ENCODE measurements at places on chromosomes 5 and 9.

- DNase-seq = no peak
Measured at GRCh38 chr9:68914751-68915150, 99.2 kb downstream of the PRKACG start.

DNA sequence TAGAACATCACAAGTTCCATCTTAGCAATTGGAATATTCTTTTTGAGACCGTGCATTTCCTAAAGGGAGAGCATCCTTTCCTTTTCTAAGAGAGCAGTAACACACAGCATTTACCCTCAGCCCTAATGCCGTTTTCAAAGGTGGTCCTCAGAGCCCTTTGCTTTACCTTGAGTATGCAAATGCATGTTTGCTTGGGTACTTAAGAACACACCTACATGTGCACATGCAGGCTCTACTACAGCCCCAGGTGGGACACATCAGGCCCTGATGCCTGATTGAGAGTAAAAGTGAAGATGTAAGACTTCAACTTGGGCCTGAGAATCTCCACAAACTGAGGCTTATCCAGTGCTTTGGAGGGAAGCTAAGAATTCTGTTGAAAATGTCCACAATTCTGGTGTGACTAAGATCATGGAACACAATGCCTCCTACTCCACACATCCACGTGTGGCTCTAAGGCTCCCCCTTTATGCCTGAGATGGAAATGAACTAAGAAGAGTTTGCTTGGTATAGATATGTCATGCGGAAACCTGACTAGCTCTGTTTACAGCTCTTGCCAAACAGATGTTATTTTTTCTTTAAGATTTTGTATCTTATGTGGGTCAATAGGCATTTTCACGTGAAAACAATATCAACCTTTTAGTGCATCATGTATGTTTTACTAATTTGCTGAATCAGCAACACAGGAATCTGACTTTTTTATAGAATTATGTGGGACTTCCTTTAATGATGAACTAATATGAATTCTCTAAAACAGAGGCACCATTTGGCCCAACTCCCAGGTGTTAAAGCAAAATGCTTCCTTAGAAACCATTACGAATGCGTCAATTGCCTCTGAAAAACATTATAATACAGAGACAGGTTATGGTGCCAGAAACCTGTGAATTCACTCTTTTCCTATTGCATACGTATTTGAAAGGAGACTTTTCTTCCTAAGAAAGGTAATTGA, 48.9 kb upstream of the SLC2A8 start:
- peak; percentile 14 for DNase-seq

GRCh38 chr5:112642885-112643284, 94.8 kb upstream of the APC start:
- DNase-seq = no peak

GRCh38 chr5:115496936-115497576, 47.5 kb downstream of the FEM1C start:
- no peak for DNase-seq

- no peak for DNase-seq
Measured at GRCh38 chr5:102874054-102874453, 118.9 kb downstream of the PAM start.

- DNase-seq = no peak
Measured at GRCh38 chr5:120806202-120806601, 342.1 kb downstream of the PRR16 start.

DNA sequence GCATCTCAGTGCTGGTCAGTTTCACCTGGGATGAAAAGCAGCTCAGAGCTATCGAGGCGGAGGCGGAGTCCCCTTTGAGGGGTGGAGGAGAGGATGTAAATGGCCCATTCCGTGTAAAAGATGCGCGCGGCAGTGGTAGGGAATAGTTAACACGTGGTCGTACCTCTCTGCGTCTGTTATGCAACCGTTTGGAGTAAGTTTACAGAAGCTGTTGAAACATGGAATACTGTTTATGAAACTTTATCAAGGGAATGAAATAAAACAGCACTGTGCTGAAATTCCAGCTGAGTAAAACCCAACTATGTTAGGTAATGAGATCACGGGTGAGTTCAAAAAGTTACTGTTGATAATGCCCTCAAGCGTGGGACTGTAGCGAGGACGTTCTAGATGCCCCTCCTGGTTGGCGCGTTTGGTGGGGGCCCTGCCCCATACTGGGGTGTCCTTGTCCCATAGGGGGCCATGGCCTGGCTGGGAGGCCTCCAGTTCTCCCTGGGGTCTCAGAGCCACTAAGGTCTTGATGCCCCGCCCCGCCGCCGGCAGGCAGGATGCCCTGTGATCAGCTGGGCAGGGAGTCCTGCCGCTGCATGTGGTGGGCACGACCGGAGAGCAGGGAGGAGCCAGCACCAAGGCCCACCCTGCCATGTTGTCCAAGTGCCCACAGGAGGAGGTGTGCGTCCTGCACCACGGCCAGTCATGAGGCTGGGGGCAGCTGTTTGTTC, 90.9 kb downstream of the COL5A1 start:
- no peak for DNase-seq

- no peak for DNase-seq
Measured at GRCh38 chr5:42676362-42676761, 80.3 kb upstream of the CCDC152 start.

GRCh38 chr5:174381241-174381640, 335.7 kb downstream of the NSG2 start:
- no peak for DNase-seq

- DNase-seq = no peak
Measured at GRCh38 chr5:57492632-57493031, 10.0 kb upstream of the ACTBL2 start.

- no peak for DNase-seq
Measured at GRCh38 chr5:180599981-180600553, 8.8 kb upstream of the SCGB3A1 start.

DNA sequence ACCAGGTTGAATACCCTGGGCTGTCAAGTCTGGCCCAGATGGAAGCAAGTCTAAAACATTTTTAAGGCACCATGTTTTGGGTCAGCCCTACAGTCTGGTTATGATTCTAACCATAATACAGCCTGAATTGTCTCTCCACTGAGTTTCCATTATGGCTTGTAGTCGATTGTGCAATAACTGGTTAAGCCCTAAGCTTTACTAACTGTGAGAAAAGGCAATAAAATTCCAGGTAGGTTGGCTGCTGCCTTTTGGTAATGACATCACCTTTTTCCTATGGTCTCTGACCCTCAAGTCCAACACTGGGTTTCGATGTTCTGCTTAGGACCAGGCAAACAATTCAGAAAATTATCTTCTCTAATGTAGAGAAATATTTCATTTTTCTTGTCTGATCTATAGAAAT, 243.3 kb downstream of the ACTL7B start:
- no peak for DNase-seq

- no peak for DNase-seq
Measured at GRCh38 chr9:99720455-99721050, 101.1 kb upstream of the NR4A3 start.

- DNase-seq = no peak
Measured at GRCh38 chr9:137365056-137365455, 57.9 kb downstream of the EXD3 start.

DNA sequence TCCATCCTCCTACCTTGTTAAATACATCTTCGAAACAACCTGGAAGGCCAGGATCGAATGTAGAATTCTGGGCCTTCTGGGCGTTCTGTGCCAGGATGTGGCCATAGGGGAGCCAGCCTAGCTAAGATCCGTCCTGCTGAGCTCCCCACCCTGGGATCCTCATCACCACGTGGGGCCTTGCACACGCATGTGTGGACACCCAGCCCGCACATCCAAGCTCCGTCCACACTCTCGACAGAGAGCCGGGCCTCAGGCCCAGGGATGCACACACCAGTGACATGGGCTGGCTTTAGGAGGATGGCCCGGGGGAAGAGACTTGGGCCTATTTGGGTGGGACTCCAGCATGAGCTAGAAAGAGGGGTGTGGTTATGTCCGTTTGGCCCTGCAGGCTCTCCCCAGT, 154.0 kb downstream of the PAX5 start:
- DNase-seq = no peak

GRCh38 chr5:116492016-116492623, 82.5 kb downstream of the SEMA6A start:
- no peak for DNase-seq

DNA sequence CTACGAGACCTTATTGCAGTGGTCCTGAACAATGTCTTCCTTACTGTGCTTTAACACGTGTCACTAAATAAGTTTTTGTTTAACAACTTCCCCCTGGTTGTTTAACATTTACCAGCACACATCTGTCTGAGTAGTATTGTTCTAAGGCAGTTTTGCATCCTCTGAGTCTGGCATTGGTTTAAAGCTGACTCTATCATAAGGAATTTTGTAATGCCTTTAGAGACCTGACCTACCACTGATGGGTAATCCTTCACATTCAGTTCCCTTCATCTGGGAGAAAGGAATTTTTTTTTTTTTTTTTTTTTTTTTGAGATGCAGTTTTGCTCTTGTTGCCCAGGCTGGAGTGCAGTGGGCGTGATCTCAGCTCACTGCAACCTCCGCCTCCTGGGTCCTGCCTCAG, 20.0 kb upstream of the PCAT7 start:
- DNase-seq = no peak

DNA sequence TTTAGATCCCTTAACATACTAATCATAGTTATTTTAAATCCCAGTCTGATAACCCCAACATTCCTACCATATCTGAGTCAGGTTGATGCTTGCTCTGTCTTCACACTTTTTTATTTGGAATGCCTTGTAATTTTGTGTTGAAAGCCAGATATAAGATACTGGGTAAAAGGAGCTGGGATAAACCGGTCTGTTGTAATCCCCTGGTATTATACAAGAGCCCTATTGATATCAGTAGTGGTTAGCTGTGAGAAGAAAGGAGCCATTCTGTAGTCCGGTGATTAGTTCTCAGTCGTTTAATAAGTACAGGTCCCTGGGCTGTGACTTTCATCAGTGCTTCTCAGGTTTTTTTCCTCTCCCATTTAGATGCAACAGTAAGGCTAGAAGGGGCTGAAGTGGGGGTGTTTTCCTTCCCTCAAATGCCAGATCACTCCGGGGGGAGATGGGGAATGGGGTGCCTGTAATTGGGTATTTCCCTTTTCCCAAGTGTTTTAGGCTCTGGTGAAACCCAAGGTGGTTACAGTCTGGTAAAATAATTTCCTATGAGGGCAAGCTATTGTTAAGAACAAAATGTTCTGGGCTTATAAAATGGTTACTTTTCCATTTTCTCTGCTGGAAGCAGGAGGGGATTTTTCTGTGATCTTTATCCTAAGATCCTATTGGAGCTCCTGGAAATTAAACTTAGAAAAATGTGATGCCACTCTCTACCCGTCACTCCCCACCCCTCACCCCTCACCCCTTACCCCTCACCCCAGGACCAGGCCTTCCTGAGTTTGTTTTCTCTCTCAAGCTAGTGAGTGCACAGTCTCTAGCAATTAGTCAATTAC, 72.7 kb downstream of the KCNN2 start:
- DNase-seq = no peak

- DNase-seq = no peak
Measured at GRCh38 chr9:109011231-109011671, 2.0 kb downstream of the CTNNAL1 start.

GRCh38 chr5:121667292-121667691, 184.4 kb upstream of the FTMT start:
- no peak for DNase-seq

DNA sequence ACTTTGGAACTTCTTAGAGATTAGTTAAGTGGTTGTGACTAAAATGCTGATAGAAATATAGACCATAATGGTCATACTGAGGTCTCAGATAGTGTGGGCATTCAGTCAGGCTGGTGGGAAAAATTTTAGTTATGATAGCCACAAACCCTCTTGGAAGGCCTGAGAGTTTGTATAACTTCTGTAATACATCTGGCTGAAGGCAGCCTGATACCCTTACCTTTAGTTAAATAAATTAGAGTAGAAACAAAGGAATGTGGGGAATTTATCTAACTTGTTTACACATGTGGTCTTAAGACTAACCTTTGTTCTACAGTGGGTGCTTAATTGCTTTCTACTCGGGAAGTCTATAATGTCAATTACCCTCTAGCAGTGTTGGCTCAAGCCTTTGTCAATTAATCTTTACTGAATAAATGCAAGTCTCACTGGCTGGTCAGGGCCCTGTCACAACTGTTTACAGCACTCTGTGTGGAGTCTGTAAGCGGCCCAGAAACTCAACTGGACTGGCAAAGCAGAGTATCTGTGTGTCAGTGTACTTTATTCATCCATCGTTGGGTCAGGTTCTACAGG, 184.0 kb downstream of the FBXO4 start:
- DNase-seq = no peak

DNA sequence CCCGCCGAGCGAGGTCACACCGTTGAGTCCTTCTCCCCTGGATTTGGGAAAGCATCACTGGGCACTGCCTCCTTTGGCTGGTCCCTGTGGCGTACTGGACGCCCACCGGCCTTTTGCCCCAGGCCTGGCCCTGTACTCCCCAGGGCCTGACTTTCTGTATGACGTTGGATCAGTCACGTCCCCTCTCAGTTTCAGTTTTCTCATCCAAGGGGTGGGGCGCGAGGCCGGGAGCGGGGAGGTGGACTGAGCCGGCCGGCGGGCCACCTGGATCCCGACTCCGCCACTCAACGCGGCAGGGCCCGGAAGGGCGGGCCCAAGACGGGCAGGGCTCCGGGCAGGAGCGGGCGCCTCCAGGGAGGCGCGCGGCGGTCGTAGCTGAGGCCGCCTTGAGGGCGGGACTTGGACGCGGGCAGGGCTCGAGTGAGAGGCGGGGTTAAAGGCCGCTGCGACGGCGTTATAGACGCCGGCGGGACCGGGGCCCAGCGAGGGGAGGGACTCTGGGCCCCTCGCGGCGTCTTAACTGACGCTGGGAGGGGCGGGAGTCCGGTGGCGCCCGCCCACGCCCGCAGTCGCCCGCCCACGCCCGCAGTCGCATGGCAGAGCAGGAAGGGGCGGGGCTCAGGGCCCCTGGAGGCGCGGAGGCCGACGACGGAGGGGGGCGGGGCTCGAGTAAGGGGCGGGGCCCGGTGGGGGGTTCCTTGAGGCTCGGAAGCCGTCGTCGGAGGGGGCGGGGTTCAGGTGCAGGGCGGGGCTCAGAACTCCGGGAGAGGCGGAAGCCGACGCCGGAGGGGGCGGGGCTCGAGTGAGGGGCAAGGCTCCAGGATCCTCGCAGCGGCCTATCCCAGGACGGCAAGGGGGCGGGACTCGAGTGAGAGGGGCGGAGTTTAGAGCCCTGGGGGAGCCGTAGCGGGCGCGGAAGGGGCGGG, 549 bp upstream of the CARD19 start:
- DNase-seq = peak; percentile 100

GRCh38 chr9:133932633-133933032, 59.5 kb downstream of the VAV2 start:
- peak; percentile 36 for DNase-seq

DNA sequence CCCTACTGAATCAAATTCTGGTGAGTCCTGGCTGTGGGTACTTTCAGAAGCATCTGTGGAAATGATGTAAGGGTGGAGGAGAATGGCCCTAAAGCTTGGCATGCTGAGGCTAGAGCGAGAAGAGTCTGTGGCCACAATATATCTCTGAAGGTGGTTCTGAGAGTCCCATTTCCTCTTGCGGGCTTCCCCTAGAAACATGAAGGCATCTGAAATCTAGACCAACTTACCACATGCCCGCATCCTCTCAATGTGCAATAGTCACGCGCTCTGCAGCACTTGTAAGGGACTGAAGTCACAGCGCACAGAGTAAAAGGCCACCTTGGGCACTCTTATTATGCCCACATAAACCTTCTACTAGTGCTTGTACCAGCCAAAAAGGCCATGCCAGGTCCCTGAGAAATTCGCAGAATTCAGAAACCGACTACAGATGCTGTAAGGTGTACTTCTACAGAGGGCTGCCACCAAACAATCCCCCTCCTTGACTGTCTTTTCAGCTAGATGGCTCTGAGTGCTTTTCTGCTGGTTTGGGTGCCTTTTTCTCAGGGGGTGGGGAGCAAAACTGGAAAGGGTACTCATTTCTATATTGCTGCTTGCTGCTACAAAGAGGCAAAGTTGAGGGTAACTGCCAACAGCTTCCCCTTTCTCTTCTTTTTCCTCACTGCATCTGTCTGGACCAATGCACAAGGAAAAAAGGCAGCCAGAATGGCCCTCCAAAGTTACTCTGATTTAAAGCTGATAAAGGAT, 107.3 kb downstream of the ZDHHC21 start:
- no peak for DNase-seq
